ENCODE measurements at places on chromosomes 11 and 22.

DNA sequence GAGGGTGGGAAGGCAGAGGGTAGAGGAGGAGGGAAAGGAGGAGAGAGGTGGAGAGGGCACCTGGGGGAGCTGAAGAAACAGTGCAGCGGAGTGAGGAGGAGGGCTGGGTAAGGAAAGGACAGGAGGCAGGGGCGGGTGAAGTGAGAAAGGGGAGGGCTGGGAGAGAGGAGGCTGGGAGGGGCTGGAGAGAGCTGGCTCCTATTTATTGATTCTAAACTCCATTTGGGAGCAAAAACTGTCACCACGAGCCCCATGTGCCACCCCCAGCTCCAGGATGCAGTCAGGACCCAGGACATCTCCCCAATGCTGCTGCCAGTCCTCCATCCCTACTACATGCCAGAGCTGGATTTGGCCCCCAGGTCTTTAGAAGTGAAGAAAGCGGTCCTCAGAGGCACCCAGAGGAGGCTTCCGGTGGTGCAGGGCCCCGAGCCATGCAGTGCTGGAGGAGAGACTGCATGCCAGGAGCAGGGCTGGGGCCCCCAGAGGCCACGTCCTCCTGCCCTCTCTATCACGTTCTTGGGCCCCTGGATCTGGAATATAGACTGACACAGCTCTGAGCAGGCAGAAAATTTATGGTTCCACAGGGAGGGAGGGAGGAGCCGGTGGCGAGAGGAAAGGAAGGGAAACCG lies 53.7 kb downstream of the SLC22A12 start:
- no peak for DNase-seq

- no peak for DNase-seq
Measured at GRCh38 chr11:57679396-57679795, 11.5 kb downstream of the ZDHHC5 start.

DNA sequence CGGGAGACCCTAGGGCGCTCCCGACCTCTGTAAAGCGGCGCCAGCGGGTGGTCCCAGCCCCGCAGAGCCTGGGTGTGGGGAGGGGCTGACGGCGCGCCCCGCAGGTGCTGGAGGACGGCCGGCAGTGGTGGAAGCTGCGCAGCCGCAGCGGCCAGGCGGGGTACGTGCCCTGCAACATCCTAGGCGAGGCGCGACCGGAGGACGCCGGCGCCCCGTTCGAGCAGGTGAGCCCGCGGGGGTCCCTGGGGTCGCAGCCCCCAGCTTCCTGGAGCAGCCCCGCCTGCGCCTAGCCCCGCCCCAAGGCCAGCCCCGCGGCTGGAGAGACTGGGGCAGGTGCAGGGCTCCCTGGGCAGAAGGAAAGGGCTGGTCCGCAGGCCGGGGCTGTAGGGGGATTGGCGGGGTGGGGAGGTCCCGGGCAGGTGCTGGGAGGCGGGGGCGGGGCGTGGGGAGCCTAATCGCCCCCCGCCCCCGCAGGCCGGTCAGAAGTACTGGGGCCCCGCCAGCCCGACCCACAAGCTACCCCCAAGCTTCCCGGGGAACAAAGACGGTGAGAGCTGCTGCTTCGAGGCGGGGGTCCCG lies 19.7 kb downstream of the EPS8L2 start:
- no peak for DNase-seq

- DNase-seq, result no peak
Measured at GRCh38 chr11:61472868-61473267, 35.7 kb upstream of the LRRC10B start.

GRCh38 chr22:43505423-43505822 lies 93.6 kb downstream of the MPPED1 start:
- DNase-seq, result no peak

DNA sequence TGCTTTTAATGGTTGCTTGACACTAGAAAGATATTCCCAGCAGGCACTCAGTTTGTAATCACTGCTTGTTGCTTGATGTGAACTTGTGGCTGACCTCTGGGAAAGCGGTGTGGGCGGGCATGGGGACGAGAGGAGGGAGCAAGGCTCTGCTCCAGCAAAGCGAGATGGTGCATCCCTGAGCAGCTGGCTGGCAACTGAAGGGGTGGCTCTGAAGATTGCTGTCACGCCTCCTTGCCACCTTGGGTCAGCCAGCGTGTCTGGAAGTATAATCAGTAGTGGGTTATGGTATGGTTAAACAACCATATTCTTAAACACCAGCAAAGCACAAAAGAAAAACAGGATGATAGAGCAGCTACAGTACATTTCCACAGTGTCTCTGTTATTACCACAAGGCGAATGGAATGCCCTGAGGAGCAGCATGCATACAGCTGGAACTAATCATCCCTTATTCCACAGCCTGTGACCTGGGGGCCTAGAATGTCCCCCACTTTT lies 124.5 kb downstream of the TRIM44 start:
- no peak for DNase-seq

DNA sequence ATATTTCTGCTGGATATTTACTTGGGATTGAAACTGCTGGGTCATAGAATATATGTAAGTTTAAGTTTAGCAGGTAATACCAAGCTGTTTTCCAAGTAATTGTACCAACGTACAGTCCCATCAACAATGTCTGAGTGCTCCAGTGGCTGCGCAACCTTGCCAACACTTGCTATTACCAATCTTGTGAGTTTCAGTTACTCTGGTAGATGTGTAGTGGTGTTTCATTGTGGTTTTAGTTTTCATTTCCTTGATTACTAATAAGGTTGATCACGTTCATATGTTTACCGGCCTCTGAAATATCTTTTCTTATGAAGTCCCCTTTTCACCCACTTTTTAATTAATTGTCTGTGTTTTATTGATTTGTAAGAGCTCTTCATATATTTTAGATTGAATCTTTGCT lies 370.6 kb upstream of the CADM1 start:
- no peak for DNase-seq

DNA sequence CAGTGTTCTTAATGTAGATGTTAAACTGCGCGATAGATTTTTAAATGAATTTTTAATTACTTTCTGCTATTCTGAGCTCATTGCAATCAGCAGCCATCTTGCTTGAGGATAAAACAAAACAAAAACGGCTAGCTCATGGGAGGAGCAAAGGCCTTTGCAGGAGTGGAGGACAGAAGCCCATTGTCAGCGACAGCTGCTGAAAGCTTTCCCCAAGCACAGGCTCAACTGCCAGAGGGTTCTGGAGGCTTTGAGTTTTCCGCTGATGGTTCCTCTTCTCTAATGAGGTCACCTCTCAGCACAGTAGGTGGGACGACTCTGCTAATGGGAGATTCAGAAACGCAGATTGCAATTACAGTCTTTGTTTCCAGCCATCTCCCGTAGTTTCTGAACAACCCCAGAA lies 167.1 kb upstream of the TTC12 start:
- DNase-seq, result no peak

- DNase-seq, result peak; percentile 40
Measured at GRCh38 chr11:1693327-1694063, 3.5 kb upstream of the KRTAP5-6 start.
